ENCODE measurements at places on chromosomes 11 and 22.
A peak's percentile ranks its signal among the peaks of the same experiment; 100 is the strongest.

GRCh38 chr11:20056950-20057943 is 103.0 kb downstream of the DBX1 start:
- no peak for DNase-seq

GRCh38 chr11:45942381-45942780 is 19.9 kb downstream of the LARGE2 start:
- no peak for DNase-seq

GRCh38 chr11:75400146-75400865 is 988 bp downstream of the RPS3 start:
- DNase-seq = no peak

GRCh38 chr11:103051151-103051801 is 40.7 kb downstream of the DCUN1D5 start:
- DNase-seq = no peak

GRCh38 chr11:114082767-114083181 is 23.3 kb downstream of the ZBTB16 start:
- no peak for DNase-seq

- DNase-seq = no peak
These were observed 1.9 kb upstream of the UQCC3 start for GRCh38 chr11:62669420-62670161.

- DNase-seq = no peak
These were observed 1157.5 kb downstream of the BRD1 start for GRCh38 chr22:48669986-48670716.

DNA sequence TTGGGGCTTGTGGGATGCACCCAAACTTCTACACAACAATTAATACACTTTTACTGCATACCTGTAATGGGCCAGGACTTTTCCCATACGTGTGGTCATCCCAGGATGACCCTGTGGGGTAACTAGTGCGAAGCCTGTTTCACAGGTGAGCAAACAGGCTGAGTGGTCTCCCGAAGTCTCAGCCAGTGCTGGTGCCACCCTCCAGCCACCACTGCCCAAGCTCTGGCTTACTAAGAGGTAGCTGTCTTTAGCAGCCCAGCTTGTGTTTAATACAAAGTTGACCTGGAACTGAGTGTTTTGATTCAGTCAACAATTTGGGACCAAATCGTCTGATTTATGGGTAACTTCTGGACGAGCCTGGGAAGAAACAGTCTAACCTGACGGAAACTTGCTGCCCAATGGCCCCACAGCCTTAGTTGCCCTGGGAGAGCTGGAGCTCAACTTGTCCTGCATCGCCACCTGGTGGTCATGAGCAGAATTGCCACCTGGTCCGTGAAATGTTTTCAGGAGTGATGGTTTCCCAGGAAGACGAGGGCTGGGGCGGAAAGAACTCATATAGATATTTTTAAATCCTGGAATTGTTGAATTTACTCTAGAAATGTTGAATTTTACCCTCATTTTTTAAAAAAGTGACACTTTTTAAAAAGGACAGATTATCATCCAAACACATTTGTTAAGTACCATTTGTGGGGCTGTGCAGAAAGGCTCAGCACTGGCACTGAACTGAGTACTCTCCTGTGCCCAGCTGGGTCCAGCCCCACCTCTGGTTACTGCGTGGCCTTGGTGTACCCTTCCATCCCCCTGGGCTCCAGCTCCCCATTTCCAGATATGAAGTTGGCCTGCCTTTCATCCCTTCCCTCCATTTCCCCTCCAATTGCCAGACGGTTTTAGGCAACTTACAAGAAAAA is 95.5 kb upstream of the PARVA start:
- DNase-seq = peak; percentile 82

- no peak for DNase-seq
These were observed 18.2 kb downstream of the RTN4R start for GRCh38 chr22:20249797-20250354.

DNA sequence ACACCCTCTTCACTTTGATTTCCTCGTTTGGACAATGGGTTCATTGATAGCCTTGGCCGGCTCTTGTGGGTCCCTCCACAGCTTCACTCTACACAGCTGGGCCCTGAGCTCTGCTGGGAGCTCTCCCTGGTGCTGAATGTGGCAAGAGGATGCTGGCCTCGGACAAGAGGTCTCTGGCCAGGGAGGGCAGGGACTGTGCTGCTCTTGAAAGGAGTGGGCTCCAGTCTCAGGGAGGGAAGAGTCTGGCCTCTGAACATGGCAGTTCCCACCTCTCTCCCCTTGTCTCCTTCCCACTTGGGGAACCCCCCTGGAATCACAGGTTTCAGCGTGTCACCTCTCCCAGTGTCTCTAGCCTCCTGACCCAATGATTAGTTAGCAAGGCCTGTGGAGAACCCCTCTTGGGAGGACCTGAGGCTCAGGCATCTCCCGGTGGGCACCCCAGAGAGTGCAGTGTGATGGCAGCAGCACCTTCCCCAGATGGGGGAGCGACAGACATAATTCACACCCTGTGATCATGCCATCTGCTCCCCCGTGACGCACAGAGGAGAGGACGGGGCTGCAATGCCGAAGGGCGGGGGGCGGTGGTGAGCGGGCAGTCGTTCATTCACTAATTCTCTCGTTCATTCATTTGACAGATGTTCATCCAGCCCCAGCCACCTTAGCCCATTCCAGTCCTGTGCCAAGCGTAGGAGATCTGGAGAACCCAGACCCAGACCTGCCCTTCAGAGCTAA is 2.8 kb upstream of the CABP7 start:
- no peak for DNase-seq

DNA sequence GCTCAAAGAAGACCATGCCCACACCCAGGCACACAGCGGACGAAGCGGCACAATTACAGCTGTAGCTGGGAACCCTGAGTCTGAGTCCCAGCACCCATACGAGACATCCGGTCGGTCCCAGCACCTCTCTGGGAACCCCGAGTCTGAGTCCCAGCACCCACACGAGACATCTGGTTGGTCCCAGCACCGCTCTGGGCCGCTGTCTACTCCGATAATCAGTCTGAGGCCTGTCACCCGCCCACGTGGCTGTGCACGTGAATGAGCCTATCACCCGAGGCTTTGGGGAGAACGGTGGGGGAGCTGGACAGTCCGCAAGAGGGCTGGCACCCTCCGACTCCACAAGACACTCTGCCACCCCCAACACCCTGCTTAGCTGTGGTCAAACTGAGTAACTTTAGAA is 6.2 kb downstream of the TTLL8 start:
- no peak for DNase-seq

- no peak for DNase-seq
These were observed 257.7 kb downstream of the TBC1D22A start for GRCh38 chr22:47020166-47020565.

- no peak for DNase-seq
These were observed 1330.2 kb downstream of the LRRC4C start for GRCh38 chr11:40129266-40129665.

DNA sequence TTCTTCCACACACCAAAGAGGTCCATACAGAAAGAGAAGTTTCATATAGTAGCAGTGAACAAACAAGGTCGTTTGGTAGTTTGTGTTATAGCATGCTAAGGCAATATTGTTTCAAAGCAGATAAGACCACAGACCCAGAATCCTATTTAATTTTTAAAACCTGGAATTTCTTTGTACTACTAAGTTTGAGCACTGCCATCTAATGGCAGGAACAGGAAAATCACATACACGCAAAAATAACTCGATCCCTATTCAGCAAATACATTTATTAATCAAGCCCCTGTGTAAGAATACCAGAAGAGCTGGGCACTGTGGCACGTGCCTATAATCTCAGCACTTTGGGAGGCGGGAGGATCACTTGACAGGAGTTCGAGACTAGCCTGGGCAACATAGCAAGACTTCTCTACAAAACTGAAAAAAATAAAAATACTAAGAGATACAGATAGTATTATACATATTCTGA is 2.9 kb upstream of the BTBD10 start:
- peak; percentile 38 for DNase-seq

GRCh38 chr11:105589346-105589745 is 20.5 kb upstream of the GRIA4 start:
- DNase-seq = no peak

GRCh38 chr11:74471668-74472429 is 4.5 kb upstream of the KCNE3 start:
- no peak for DNase-seq

- DNase-seq = no peak
These were observed 4.9 kb downstream of the PNPLA3 start for GRCh38 chr22:43928468-43928867.

DNA sequence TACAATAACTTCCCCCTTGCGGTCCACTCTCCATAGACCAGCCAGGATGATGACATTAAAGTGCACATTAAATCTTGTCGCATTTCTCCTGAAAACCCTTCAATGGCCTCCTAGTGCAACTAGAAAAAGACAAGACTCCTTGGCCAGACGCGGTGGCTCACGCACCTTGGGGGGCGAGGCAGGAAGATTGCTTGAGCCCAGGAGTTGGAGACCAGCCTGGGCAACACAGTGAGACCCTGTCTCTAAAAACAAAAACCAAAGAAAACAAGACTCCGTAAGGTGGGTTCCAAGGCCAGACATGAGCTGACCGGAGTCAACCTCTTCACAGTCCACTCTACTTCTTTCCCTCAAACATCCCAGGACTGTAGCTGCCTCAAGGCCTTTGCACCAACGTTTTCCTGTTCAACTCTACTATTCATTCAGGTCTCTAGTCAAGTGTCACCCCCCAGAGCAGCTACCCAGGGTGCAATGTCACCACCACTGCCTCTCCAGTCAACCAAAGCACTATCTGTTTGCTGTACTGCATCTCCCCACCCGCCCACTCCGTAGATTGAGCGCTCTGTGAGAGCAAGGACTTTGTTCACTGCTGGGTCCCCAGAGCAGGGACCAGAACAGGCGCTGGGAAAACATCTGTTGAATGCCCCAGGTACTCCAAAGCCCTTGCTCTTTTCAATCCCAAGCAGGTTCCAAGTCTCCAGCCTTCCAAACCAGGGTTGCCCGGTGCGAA is 739 bp downstream of the ZMAT5 start:
- DNase-seq = peak; percentile 38

GRCh38 chr11:104136861-104137260 is 27.1 kb downstream of the PDGFD start:
- DNase-seq = no peak

DNA sequence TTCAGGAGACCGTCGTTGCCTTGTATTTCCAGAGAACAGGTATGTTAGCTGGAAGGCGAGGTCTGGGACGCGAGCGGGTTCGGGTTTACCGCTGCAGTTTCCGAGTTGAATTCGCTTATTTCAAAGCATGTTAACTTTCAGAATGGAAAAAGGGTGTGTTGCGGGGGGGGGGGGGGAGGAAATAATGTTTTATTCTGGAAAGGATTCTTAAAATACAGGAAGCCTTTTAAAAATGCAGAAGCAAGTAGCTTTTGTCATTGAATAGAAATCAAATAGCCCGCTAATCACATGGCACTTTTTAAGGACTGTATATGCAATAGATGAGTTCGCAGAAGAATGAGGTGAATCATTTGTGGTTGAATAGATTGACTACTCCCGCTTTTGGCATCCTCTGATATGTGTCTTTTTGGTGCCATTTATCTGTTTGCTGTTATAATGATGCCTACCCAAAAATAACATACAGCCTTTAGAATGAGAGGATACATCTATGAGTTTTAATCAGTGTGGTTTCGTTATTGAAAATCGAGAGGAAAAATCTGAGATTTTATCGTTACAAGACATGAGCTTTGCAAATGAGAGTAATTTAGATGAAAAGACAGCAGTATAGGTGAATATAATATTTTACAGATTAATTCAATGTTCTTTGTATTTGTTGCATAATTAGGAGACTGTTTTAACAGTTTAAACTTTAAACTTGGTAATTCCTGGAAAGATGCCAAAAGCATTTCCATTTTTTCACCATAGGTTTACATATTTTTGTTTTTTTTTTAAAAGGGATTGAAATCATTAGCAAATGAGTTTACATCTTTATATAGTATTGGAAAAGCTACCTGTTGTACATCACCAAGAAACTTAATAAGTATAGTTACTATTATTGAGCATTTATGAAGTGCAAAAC is 1.7 kb downstream of the PDE3B start:
- DNase-seq = peak; percentile 71

DNA sequence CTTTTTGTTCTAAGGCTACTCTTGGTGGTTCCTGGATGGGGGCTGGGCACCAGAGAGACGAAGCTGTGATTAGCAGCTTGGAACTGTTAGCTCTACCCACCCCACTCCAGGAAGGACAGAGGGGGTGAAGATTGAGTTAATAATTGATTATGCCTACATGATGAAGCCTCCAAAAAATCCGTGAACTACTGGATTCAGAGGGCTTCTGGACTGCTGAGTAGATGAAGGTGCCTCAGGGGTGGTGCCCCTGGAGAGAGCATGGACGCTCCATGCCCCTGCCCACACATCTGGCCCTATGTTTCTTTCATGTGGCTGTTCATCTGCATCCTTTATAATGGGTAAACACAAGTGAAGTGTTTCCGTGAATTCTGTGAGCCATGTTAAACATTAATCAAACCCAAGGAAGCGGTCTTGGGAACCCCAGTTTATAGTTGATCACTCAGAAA is 47.3 kb upstream of the CYP2D6 start:
- DNase-seq = no peak

DNA sequence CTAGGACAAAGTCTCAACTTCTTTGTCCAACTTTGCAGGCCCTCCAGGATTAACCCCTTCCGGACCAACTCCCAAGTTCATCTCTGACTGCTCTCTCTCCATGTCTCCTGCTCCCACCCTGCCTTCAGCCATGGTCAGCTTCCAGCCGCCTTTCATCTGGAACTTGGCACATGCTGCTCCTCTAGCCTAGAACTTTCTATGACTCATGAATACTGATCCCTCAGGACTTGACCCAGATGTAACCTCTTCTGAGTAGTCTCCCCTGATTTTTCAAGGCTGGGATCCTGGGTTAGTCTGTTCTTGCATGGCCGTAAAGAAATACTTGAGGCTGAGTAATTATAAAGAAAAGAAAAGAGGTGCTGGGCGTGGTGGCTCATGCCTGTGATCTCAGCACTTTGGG is 5.2 kb upstream of the SLC15A3 start:
- DNase-seq = no peak

GRCh38 chr11:134132808-134133207 is 63.9 kb downstream of the JAM3 start:
- DNase-seq = no peak

DNA sequence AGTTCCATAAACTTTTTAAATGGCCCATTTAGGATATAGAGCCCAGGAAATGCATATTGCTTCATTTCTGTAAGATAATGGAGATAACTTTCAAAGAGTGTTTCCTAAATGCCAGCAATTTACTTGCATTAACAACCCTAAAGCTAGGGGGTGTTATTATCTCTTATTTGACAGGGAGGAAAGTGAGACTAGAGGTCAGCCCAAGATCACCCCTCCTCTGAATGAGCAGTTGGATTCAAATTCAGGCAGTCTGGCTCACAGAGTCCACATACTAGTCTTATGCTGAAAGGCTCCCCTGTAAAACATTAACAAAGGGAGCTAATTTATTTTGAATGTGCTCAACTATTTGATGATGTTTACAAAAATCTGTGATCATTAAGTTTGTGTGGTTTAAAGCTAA is 49.9 kb upstream of the TRIM77 start:
- DNase-seq = no peak
